Caco-2 (cell line): ENCODE measurements at places on chromosomes 4 and X.
A peak's percentile ranks its signal among the peaks of the same experiment; 100 is the strongest.

DNA sequence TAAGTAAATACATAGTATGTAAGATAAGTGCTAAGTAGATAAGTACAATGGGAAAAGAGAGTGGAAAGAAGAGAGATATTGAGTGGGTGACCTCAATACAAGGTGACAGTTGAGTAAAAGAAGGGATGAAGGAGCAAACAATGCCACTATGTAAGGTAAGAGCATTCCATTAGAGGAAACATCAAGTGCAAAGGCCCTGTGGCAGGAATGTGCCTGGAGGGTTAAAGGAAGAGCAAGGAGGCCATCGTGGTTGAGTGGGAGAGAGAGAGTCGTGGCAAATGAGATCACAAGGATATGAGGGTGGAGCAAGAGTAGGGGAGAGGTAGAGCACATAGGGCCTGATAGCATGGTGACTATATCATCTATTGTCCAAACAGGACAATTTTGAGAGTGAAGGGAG, 13.4 kb downstream of the EDNRA start:
- DNase-seq, result no peak

GRCh38 chr4:121519236-121519838, 138.5 kb upstream of the QRFPR start:
- DNase-seq, result no peak

DNA sequence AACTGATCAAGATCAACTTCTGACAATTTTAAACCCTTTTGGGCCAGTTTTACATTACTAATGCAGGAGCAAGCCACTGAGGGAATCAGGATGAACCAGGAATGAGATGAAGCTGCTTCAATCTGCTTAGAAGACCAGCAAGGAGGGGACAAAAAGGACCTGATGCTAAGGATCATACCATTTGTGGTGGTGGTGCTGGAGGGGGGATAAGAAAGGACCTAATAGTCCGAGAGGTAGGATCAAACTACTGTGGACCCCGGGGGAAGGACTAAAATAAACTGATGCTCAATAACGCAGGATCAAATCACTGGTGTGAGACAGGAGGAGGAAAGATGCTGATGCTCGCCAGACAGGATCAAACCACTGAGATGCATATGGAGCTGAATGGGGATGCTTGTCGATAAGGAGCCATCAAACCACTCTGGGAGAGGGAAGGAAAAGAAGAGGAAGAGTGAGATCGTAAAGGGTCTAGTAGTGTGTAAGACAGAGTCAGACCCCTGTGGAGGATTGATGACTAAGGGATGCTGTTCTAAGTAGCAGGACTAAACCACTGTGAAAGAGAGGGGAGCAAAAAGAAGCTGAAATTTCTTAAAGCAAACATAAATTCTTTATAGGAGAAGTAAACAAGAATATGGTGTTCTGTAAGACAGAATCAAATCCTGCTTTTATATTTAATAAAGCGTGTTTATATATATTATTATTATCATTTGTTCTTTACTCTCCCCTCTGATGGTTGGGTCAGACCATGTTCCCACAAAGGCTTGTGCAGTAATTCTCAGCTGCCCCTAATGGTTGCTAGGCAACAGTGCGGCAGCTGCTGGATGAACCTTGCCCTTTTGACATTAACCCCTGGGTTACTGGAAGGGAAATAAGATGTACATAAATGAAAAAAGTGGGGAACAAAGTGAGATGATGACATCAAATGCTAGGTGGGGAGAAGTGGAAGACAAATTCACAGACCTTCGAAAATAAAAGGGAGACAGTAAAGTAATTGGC, 432.5 kb upstream of the FGF16 start:
- peak; percentile 59 for DNase-seq

- no peak for DNase-seq
Measured at GRCh38 chrX:150582338-150582948, 14.0 kb downstream of the MTM1 start.

DNA sequence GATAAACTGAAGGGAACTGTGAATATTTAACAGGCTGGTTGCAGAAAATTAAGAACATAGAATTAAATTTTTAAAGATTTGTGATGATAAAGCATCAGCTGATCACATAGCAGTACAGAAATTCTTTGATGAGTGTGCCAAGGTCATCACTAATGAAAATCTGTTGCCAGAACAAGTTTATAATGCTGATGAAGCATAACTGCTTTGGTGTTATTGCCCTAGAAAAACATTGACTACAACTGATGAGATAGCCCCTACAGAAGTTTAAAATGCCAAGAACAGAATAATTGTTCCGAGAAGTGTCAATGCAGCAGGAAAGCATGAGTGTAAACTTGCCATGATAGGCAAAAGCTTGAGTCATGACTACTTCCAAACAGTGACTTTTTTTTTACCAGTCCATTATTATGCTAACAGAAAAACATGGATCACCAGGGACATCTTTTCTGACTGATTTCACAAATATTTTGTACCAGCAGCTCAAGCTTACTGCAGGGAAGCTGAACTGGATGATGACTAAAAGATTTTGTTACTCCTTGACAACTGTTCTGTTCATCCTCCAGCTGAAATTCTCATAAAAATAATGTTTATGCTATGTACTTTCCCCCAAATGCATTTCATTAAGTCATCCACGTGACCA, 1136.6 kb downstream of the FAT4 start:
- no peak for DNase-seq

DNA sequence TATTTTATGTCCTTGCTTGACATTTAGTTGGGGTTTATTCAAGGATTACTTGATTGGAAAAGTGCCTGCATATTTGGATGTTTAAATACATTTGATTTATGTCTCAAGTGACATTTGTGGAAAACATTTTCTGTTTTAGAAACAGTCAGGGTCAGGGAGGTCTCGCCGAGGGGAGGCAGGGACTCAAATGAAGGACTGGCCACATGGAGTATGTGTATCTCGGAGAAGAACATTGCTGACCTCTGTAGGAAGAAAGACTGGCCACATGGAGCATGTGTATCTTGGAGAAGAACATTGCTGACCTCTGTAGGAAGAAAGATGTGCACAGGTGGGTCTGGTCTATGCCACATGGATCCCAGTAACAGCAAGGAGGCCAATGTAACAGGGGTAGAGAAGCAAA, 233.6 kb downstream of the TRIML1 start:
- DNase-seq, result peak; percentile 88

DNA sequence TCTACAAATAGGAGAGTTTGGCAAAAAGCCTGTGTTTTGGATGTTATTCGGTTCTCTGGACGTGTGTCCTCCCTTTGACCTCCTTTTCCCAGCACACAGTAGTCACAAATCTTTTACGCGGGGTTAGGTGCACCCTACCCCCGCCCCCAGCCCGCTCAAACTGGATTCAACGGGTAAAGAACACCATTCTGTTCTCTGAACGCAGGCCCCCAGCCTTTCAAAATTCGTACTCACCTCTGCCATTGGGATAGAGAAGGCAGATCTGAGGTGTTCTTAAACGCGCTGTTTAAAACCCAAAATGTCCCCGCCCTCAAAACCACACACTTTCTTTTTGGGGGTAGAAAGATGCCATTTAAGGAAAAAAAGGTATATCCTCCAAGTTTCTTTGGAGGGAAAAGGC, 2.7 kb downstream of the LEF1 start:
- no peak for DNase-seq
